Activated CD4-positive, alpha-beta T cell treated with anti-CD3 and anti-CD28 coated beads, Interleukin-2, Interleukin-6, amounts not matched to agents 100 ng/mL and 50 ng/mL, durations not matched to agents 16 hours and 8 hours (primary cell): ENCODE measurements at places on chromosomes 7 and 10.

DNA sequence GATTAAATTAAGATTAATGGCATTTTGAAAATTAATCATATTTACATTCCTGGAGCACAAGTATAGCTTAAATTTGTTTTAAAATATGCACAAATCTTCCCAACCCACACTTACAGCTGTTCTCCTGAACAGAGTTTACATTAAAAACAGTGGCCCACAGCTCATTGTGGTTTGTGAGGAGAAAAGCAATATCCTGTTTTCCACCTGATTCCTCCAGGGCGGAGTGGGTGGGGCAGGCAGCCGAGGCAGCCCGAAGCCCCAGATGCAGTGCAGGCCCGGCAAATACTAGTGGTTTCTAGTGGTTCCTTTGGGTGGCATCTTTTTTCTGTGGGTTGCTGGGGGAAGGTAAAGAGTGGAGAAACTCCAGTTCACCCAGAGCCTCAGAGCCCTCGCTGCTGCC is 280.8 kb downstream of the ARHGAP12 start:
- DNase-seq: no peak

- DNase-seq: no peak
Measured at GRCh38 chr10:4312051-4312835, 513.8 kb upstream of the AKR1E2 start.

DNA sequence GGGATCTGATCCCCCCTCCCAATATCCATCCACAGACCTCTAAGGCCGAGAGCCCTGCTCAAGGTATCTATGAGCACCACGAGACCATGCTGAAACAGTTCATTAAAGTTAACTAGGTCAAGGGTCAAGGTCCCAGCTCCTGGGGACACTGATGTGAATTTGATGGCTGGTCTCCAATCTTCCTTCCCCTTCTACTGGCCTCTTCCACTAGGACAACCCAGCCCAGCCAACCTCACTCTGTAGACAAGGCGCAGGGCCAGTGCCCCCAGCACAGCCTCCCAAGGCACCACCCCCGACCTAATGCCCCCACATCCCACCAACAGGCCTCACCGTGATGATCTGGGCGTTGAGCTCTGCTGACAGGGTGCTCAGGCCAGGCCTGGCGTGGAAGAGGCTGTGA is 15.6 kb downstream of the RRP12 start:
- DNase-seq: no peak

DNA sequence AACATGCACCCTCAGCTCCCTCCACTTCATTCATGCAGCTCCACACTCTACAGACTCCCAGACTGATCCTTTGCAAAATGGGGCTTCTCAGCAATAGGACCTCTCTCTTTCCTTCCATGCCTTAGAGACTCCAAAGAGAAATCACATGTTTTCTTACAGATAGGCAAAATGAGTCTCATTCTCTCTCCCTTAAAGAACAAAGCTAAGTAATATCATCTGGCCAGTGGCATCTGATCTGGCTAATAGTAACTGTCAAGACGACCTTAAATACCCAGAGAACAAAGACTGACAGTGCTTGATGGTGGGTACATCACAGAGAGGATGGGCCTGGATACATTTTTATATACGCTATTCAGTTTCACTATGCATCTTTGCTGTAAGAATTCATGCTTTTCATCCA is 43.1 kb upstream of the CALD1 start:
- no peak for DNase-seq

- DNase-seq: no peak
Measured at GRCh38 chr7:29915481-29916215, 74.0 kb downstream of the SCRN1 start.

DNA sequence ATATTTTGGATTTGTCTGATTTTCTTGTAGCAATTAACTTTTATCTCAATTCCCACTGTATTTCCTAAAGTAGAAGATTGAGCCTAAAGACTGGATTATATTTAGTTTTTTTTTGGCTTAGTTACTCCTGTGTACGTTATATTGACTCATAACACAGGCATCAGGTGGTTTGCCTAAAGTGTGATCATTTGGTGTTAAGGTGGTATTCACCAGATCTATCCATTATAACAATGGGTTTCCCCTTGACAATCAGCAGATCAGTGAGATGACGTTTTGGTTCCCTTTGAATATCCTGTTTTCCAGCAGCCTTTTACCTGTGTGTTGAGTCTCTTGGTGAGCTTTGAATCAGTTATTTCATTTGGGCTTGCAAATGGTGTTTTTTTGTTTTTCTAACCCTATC is 18.1 kb downstream of the MAPK8 start:
- no peak for DNase-seq

DNA sequence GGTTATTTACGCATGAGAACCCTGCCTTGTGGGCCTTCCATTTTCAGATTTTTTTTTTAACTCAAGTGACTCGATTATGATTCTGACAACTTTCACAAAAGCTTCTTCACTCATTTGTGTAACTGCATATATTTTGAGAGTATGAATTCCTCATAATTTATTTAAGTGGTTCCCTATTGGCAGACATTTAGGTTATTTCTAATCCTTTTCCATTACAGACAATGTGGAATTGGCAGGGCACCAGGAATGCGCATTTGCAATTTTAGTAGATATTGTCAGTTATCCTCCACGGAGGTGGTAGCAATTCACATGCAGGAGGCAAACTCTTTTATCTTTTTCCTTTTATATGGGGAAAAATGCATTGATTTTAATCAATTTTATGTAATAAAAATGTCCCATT is 2.5 kb downstream of the TMEM176B start:
- DNase-seq: no peak

- no peak for DNase-seq
Measured at GRCh38 chr7:44149571-44150465, 8.7 kb upstream of the MYL7 start.

GRCh38 chr7:56046721-56047445 is 4.4 kb downstream of the PSPH start:
- DNase-seq: no peak

GRCh38 chr10:131722525-131723264 is 178.1 kb upstream of the PPP2R2D start:
- DNase-seq: no peak

DNA sequence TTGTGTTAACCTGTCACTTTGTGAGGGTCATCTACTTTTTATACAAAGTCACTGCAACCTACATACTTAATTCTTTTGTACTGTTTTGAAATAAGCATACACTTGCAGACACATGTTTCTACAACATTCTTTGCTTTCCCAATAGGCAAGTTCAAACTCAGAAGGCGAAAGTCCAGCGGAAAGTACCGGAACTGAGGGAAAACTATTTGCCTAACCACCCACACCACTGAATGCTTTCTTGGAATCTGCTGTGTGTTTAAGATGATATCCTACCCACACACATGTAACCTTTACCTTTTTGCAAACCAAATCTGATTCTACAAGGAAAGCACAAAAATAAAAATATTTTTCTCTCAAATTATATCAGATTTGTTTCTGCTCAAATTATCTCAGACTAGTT is 139.4 kb upstream of the AGR3 start:
- DNase-seq: no peak

DNA sequence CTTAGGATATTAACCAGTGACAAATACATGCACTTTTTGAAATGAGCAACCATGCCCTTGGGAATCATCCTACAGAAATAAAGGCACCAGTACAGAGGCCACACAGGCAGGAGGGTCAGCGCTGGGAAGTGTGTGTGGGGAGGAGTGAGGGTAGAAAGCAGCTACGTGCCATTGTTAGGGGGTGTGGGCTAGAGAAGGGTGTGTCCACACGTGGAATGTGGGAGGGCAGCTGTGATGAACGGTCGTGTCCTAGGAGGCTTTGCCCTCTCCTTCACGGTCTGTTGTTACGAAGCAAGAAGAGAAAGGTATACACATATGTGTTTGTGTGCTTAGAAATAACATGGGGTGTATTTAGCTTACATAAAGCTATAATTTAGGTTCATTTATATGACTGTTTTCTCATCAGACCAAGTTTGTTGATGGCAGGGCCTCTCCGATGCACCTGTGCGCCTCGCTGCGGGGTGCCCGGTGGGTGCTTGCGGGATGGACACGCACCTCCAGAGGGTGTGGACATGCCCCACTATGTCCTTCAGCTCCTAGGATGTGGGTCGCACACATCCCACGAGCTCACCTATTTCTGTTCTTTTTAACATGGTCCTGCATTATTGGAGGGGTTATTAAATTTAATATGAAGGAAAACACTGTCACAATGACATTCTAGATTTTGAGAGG is 16.9 kb upstream of the GET4 start:
- DNase-seq: no peak

- no peak for DNase-seq
Measured at GRCh38 chr10:114684084-114684821, 26.2 kb upstream of the ABLIM1 start.

DNA sequence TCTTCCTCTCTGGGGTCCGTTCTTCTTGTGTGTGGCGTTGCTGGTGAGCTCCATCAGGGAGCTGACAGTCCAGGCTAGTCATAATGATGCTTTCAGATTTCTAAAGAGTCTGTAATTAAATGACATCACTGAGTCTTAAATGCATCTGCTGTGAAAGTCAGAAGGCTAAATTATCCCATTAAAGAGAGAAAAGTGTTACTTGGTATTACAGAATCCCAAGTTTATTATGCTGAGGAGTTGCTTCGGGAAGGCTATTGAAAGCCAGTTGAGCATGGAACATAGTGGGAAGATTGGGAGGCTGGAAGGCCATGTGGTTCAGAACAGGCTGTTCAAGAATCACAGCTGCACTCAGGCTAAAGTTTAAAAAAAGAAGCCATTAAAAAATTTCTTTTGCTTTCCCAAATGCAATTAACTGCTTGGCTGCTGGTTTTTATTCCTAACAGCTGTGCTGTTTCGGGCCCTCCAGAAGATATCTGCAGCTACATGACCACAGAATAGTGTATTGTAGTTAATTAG is 342.6 kb upstream of the LRGUK start:
- no peak for DNase-seq

- DNase-seq: no peak
Measured at GRCh38 chr10:71643904-71644303, 75.7 kb downstream of the C10orf105 start.

- DNase-seq: no peak
Measured at GRCh38 chr7:120505770-120506169, 232.8 kb downstream of the KCND2 start.

DNA sequence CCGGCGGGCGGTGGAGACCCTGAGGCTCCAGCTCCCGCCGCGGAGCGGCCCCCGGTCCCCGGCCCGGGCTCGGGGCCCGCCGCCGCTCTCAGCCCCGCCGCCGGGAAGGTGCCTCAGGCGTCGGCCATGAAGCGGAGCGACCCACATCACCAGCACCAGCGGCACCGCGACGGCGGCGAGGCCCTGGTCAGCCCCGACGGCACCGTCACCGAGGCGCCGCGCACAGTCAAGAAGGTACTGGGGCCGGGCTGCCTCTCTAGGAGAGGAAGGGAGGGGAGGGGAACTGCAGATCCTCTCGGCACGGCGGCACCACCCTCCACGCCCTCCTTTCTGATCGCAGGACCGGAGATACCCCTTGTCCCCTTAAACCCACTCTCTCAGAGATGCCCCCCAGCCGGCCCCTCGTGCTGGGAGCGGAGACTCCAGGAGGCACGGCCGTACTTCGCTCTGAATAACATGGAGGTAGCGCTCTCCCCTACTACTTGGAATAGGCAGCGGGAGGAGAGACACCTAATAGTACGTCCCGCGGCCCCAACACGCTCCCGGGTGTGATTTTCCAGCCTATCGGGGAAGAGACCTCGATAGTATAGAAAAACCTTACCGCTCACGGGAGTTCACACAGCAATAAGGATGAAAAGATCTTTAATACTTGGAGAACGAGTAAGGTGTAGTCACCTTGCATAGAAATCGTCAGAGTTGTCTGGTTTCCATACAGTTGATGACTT is 538 bp downstream of the AHCYL2 start:
- peak; percentile 60 for DNase-seq

DNA sequence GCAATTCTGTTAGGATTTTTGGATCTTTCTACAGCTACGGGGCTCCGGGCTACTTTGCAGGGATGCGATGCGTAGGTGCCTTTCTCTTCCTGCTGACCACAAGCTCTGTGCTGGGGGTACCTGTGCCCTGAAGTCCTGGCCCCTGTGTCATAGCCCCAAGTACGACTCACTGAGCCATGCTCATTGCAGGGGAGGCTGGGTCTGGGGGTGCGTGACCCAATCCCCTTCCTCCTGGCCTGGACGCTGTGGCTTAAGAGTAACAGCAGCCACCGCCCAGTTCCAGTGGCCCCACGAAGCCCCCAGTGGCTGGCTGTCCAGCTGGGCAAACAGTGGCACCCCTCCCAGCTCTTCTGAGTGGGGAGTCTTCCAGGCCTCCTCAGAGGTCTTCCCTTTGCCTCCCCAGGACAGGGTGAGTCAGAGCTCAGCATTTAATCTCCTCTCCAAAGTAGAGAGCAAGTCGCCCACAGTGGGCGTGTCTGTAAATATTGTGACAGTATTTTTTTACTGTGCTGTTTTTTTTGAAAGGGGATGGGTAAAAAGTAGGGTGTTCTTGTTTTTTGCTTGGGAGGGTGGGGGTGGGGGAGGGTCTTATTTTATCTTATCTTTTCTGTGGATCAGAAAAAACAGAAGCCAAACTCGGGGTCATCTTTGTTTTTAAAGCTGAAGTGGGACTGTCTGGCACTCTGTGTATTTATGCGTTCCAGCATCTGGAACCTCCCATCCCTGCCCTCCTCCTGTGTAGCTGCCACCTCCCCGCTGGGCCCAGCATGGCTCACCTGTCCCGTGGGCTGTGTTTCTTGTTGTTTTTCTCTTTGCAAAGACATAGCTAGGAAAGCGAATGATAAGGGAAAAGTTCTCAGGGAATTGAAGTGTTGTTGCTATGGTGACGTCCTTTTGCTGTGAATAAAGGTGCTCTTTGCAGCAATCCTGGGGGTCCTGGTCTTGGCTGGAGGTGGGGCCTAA is 8.2 kb downstream of the LFNG start:
- DNase-seq: peak; percentile 53

GRCh38 chr10:53109320-53109719 is 336.7 kb upstream of the MBL2 start:
- no peak for DNase-seq

- DNase-seq: no peak
Measured at GRCh38 chr10:47452495-47453140, 31.3 kb downstream of the ANXA8 start.

DNA sequence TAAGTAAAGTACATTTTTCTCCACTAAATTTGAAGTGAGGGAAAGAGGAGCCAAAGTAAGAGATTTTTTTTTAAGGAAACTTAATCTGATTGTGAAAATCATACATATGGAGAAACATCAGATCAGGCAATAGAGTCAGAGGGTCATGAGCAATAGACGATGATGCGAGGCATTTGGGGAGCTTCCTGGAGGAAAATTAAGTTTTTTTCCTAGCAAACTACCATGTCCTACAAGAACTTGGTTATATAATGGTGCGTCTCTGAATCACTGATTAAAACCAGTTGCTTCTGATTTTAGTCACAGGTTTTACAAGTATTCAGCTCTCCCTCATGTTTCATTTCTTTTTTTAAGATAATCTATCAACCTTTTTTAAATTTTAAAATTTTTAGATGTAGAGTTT is 52.1 kb upstream of the MTURN start:
- no peak for DNase-seq

DNA sequence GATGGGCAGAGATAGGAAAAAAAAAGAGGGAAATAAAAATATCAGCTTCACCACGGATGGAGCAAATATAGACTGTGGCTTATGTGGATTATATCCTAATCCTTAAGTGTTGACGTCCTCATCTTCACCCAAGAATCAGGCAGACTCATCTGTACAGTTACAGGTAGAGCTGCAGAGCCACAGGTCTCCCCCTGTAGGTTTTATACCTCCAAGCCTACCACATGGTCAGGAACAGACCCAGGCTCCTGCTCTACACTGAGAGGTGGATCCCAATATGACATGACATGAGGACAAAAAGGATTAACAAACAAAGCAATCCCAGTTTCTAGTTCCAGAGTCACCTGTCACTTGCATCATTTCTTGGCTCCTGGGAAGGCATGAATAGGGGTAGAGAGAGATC is 400.8 kb downstream of the SEMA3D start:
- DNase-seq: no peak
